ENCODE measurements at places on chromosomes 1 and 21.

GRCh38 chr1:66177510-66177909 is 356.4 kb upstream of the SGIP1 start:
- DNase-seq = no peak

DNA sequence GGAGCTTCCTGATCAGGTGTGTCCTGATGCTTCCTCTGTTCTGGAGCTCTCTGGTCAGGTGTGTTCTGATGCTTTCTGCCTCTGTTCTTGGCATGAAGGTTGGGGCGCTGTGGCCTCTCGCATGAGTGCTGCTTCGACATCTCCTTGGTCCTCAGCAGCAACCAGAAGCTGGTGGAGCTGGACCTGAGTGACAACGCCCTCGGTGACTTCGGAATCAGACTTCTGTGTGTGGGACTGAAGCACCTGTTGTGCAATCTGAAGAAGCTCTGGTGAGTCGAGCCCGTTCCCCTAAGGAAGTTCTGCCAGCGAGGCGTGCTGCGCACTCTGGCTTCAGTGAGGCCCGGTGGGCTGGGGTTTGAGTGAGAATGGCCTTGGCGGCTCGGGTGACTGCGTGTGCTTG is 18.0 kb downstream of the NLRP3 start:
- no peak for DNase-seq

DNA sequence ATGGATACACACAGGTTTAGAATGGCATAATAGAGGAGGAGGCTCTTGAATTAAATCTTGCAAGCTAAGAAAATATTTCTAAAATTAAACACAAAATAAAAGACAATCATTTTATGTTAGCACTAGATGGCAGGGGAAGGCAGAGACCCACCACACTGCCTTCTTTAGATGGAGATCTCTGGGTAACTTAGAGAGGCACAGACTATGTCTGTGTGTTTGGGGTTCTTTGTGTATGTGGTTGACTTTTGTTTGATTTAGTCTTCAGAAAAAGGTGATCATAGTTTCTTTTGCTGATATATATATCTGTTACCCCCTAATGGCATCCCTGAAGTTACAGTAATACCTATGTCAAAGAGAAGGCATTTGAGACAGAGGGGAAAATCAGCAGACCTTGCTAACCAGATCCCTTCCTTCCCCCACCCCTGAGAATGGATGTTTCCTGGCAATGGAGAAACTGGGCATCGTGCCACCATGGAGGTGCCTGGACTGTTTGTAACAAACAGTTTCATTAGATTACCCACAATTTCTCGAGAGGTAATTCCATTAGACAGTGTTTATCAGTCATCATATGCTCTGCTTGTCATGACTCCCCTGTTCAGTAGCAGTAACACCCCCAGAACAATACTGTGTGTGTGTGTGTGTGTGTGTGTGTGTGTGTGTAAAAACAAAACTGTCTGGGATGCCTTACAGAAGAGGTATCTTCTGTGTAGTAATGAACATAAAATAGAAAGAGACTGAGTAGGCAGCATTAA is 228.3 kb upstream of the DEPDC1 start:
- no peak for DNase-seq

DNA sequence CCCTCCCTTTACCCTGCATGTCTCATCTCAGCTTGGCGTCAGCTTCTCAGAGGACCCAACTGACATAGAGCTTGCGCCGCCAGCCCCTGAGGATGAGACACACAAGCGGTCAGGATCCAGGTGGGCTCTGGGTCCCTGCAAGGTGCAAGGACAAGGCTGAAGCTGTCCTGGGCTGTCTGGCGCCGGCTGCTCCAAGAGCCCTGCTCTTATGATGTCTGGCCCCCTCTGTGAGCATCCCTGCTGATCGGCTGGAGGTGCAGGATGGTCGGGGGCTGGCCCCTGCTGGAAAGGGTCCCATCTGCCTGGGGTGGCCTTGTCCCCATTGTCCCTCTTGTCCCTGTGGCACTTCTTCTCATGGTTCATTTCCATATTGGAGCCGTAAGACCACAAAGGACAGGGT is 479.0 kb downstream of the NPHP4 start:
- DNase-seq = no peak

DNA sequence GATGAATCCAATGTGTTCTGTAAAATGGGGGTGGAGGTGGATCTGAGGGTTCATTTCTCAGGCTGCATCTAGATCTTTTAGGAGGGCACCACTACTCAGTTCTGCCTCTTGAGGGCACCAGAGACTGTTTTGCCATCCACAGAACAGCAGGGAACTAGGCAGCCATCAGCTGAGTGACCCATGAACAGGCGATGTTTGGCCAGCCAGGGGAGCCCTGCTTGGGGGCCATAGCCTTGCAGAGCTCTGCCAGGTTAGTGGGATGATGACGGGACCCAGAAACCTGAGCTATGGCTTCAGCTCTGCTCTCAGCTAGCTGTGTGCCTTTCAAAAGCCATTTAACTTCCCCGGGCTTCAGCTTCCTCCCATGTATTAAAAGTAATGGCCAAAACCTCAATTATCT is 13.4 kb upstream of the NOS1AP start:
- peak; percentile 15 for DNase-seq

- no peak for DNase-seq
Observed at GRCh38 chr1:118317842-118318614, 133.0 kb upstream of the SPAG17 start.

DNA sequence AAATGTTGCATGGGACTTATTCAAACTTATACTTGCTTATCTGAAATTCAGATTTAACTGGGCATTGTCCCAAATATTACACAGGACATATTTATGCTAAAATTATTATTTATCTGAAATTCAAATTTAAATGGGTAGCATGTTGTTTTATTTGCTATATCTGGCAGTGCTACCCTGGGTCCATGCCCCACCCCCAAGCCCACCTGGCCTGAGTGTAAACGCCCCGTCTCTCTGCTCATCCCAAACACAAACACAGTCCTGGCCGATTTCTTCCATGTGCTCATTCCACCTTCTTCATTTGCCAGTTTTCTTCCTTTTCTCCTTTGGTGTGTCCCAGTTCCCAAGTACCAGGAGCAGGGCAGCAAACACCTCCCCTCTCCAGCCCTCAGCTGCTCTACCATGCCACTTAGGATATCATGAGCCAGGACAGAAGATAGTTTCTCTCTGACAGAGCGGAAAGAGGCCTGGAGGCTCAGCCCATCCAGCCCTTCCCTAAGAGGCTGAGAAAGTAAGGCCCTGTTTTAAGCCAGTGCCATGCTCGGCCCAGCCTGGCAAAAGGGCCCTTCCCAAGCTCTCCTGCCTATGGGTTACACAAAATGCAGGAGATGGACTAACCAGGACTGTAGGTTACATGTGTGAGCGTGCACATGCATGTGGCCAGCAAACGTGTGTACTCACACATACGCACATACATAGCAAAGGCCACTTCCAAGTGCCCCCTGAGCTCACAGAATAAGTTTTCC is 69.5 kb downstream of the UBE2T start:
- no peak for DNase-seq

- DNase-seq = no peak
Observed at GRCh38 chr1:167819849-167820683, 93.9 kb downstream of the ADCY10 start.

GRCh38 chr1:185317886-185318310 is 855 bp upstream of the IVNS1ABP start:
- DNase-seq = peak; percentile 66

DNA sequence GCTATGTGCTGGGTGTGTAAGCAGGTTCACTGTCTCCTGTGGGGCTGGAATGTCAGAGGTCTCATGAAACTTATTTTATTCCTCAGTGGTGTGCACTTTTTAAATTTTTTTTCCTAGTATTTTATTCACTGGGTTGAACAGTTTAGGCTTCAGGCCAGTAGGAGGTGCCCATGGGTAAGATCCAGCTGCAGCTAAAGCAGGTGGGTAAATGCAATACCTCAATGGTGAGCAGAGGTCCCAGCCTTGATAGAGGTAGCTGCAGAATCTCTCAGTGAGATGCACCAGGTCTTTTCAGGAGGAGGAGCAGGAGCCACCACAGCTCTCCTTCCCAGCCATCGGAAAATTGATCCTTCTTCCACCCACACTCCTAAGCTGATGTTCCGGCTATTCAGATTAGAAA is 12.6 kb upstream of the OR6N2 start:
- DNase-seq = peak; percentile 12

- no peak for DNase-seq
Observed at GRCh38 chr1:170321113-170321512, 175.4 kb downstream of the NTMT2 start.
